ENCODE measurements at places on chromosomes 13 and 19.

DNA sequence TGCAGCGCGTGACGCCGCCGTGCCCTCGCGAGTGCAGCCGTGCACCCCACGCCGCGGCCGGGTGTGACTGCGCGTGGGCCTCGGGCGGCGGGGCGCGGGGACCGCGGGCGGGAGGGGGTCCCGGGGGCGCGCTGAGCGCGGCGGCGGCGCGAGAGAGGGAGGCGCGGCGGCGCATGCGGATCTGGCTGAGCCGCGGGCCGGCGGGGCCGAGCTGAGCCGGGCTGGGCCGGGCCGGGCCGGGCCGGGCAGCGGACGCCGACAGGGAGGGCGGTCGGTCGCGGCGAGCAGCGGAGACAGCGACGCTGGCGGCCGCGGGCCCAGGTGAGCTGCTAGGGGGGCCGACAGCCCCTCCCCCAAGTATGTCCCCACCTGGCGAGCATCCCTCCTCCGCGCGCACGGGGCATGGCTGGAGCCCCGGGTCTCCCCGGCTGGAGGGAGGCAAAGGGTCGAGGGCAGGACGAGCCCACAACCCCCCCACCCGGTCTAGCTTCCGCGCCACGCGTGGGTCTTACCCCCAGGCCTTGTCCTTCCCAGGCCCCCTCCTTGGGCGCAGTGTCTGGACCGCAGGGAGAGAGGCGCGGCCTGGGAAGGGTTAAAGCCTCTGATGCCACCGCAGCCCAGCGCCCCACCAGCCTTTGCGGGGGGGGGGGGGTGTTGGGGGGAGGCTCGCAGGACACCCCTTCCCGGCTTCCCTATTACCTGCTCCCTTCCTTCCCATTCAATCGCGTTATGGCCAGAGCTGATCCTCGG, at the start of gene SPTBN4:
Gene SPTBN4 (plus strand): TSS at position 17 of the 750 bp plus-strand sequence. CDS start 5,621 bp downstream, outside the sequence.
- no peak for DNase-seq

- DNase-seq, result no peak
Measured at GRCh38 chr13:99065235-99066015, 87.6 kb upstream of the DOCK9 start.

- DNase-seq, result no peak
Measured at GRCh38 chr19:5977222-5977784, 637 bp downstream of the RANBP3 start.

GRCh38 chr13:22114630-22115311, 443.9 kb downstream of the FGF9 start:
- no peak for DNase-seq

DNA sequence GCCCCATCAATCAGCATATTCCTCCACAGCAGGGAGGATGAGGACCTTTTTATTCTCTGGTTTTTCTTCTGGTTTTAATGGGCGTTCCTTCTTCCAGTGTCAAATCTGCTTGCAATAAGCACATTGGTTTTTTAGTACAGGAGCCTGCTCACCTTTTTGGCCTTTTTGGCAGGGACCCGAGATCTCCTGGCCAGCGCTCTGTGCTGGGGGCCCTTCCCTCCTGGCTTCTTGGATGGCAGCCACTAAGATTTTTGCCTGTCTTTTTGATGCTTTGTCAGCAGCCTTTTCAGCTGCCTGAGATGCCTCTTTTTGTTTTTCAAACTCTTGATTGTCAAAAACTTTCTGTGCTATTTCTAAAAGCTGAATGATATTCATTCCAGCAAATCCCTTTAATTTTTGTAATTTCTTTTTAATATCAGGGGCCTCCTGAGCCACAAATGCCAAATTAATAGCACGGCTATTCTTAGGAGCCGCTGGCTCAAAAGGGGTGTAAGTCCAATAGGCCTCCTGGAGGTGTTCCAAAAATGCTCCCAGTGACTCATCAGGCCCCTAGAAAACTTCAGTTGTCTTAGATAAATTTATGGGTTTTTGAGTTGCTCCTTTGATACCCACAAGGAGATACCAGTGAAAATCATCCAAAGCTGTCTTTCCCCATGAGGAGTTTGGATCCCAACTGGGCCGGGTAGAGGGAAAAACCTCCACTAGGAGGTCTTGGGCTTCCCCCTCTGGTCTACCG, 73.0 kb downstream of the ZNF100 start:
- DNase-seq, result no peak

DNA sequence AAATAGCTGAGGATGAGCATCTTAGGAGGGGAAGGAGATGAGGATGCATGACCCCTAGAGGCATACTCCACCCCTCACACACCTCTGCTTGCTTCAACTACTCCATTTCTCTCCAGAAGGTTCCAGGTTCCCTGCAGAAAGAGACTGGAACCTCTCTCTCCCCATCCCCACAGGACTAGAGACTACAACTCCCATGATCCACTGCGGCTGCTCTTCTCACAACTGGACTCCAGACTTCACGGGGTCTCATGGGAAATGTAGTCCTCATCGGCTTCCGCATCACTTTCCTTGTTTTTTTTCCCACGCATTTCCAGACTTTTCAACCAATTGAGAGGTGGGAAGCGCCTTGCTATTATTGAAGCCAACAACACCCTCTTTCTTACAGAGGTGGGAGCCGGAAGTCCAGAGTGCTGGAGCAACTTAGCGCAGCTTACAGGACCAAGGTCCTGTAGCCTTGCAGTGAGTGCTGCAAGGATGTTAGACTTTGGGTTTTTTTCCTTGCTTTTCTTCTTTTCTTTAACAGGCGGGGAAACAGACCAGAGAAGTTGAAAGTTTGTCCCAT, 13.9 kb upstream of the CACNG6 start:
- no peak for DNase-seq

DNA sequence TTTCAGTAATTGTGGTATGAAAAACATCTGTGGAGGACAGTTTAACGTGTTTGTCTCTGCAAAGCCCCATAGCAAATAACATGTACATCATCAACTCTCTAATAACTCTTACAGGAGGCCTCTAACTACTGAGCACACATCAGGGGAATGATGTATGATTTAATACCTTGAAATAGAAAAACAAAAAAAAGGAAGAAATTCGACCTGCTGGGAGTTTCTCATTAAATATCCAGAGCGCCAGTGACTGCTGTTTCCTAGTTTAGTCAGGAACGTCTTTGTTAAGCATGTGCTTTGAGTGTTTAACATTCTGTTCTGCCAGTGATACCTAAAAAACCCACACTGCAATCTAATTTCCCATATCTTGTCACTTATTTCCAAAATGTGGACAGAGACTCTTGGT, 235.4 kb downstream of the PCDH20 start:
- no peak for DNase-seq

- DNase-seq, result no peak
Measured at GRCh38 chr13:33353646-33354045, 68.1 kb upstream of the STARD13 start.

- DNase-seq, result peak; percentile 69
Measured at GRCh38 chr19:4759388-4760284, 31.9 kb upstream of the FEM1A start.

DNA sequence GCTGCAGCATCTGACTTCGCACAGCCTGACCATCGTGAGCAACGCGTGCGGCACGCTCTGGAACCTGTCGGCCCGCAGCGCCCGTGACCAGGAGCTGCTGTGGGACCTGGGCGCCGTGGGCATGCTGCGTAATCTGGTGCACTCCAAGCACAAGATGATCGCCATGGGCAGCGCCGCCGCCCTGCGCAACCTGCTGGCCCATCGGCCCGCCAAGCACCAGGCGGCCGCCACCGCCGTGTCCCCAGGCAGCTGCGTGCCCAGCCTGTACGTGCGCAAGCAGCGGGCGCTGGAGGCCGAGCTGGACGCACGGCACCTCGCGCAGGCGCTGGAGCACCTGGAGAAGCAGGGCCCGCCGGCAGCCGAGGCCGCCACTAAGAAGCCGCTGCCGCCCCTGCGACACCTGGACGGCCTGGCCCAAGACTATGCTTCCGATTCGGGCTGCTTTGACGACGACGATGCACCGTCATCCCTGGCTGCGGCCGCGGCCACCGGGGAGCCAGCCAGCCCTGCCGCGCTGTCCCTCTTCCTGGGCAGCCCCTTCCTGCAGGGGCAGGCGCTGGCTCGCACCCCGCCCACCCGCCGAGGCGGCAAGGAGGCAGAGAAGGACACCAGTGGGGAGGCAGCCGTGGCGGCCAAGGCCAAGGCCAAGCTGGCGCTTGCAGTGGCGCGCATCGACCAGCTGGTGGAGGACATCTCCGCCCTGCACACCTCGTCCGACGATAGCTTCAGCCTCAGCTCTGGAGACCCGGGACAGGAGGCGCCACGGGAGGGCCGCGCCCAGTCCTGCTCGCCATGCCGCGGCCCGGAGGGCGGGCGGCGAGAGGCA, 13.6 kb downstream of the C19orf25 start:
- DNase-seq, result no peak

GRCh38 chr13:109123971-109124370, 494.6 kb downstream of the MYO16 start:
- no peak for DNase-seq

DNA sequence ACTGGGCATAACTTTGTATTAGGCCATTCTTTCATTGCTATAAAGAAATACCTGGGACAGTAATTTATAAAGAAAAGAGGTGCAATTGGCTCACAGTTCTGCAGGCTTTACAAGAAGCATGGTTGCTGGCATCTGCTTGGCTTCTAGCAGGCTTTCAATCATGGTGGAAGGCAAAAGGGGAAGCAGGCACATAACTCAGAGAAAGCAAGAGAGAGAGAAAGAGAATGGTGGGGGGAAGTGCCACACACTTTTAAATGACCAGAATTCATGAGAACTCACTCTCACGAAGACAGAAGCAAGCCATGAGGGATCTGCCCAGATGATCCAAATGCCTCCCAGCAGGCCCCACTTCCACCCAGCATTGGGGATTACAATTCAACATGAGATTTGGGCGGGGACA, 179.7 kb downstream of the SPRY2 start:
- DNase-seq, result no peak

DNA sequence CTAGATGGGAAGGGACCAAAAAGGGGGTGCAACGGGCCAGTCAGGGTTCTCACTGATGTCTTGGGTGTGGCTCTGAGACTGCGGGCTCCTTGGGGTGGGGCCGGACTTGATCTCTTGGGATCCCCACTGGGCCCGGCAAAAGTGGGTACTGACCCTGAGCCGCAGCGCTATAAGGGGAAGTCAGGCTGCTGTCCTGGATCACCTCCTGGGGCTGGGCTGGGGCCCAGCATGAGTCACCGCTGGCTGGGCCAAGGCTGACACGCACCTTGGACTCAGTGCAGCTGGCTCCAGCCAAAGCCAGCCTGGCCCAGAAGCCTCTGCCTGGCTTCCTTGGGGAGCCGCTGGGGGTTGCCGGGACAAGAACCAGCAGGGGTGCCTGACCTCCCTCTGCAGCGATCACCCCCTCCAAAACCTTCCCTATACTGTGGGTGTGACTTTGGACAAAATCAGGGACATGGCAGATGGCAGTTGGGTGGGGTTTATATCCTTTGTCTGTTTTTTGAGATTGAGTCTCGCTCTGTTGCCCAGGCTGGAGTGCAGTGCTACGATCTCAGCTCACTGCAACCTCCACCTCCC, 617 bp upstream of the IQCN start:
- peak; percentile 79 for DNase-seq

DNA sequence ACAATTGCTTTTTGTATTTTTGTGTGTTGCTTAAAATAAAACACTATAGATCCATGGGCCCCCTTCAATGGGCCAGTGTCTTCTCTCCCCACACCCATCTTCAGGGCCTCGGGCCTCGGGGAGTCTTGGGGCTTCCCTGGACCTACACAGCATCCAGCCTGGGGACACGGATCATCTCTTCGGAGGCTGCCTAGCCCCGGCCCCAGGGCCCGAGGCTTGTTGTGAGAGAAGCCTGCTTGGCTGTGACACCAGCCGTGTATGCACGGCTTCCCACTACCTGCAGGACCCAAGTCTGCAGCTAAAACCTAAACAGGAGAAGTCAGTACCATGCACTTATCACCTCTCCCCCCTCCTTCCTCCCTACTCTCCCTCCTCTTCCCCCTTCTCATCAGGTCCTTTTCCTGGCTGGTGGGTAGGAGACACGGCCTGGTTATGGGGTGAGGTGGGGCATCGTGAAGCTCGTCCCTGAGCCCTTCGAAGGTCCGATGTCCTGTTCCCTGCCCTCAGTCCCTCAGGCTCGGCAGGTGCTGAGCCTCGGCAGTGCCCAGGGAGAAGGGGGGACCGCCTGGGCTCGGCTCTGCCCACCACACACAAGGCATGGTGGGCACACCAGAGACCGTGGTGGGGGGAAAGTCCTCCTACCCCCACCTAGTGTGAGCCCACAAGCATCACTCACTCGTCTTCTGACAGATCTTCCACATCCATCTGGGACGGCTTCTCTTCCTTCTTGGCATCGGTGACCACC, 9.5 kb downstream of the C13orf46 start:
- DNase-seq, result no peak

DNA sequence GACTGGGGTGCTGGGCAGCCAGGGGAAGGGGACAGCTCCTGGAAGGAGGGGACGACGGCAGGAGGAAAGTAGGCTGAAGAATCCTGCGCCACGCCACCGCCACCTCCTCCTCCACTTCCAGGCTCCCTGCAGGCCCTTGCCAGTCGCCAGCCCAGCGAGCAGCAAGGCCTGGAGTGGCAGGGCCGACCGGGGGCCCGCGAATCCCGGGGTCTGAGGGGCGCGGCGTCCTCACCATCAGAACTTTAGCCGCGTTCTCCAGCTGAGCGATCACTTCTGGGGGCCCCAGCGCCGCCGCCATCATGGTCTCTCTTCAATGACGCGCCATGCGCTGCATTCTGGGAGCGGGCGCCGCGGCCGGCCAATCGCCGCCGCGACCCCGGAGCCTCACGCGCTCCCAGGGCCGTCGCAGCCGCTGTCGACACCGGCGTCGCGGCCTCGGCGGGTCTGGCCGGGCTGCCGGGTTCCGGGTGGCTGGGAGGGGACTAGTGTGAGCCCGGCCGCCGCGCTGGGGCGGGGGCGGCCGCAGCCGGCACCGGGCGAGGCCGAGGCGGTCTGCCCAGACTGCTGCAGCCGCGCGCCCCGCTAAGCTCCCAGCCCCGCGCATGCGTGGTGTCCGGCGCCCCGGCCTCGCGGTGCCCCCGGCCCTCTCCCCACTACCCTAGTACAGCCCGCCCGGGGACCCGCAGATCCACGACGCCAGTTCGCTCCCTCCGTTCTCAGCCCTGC, at the start of gene XPO4:
Gene XPO4 (minus strand): TSS at position 309 of the 726 bp plus-strand sequence. CDS start 8 bp downstream, at position 301.
- DNase-seq, result peak; percentile 87

- DNase-seq, result no peak
Measured at GRCh38 chr13:67138970-67139369, 91.2 kb downstream of the PCDH9 start.

- DNase-seq, result no peak
Measured at GRCh38 chr19:18961767-18962620, 21.0 kb upstream of the HOMER3 start.

- no peak for DNase-seq
Measured at GRCh38 chr19:45173816-45174215, 4.2 kb downstream of the TRAPPC6A start.

GRCh38 chr13:75751350-75751749, 115.2 kb downstream of the LMO7 start:
- DNase-seq, result no peak
